Stimulated activated naive CD4-positive, alpha-beta T cell (primary cell): ENCODE measurements at places on chromosomes 3 and 15.

GRCh38 chr15:101397521-101398003 is 91.9 kb downstream of the PCSK6 start:
- DNase-seq, result no peak

- DNase-seq, result no peak
These were observed 127.3 kb downstream of the PPM1L start for GRCh38 chr3:160883373-160883772.

GRCh38 chr15:23566071-23566554 is 639 bp downstream of the MKRN3 start:
- peak; percentile 39 for DNase-seq

- DNase-seq, result no peak
These were observed 33.9 kb downstream of the IQSEC1 start for GRCh38 chr3:13039213-13039896.

- no peak for DNase-seq
These were observed 92.3 kb upstream of the P2RY1 start for GRCh38 chr3:152742368-152743347.
